ENCODE measurements at places on chromosomes 3 and 15.

- ATAC-seq, result no peak
These were observed 106.0 kb downstream of the PTPRG start for GRCh38 chr3:61667383-61667782.

GRCh38 chr3:9373465-9373864, 10.6 kb downstream of the THUMPD3 start:
- ATAC-seq, result no peak

- ATAC-seq, result no peak
These were observed 285.8 kb upstream of the GADL1 start for GRCh38 chr3:31180274-31180673.

DNA sequence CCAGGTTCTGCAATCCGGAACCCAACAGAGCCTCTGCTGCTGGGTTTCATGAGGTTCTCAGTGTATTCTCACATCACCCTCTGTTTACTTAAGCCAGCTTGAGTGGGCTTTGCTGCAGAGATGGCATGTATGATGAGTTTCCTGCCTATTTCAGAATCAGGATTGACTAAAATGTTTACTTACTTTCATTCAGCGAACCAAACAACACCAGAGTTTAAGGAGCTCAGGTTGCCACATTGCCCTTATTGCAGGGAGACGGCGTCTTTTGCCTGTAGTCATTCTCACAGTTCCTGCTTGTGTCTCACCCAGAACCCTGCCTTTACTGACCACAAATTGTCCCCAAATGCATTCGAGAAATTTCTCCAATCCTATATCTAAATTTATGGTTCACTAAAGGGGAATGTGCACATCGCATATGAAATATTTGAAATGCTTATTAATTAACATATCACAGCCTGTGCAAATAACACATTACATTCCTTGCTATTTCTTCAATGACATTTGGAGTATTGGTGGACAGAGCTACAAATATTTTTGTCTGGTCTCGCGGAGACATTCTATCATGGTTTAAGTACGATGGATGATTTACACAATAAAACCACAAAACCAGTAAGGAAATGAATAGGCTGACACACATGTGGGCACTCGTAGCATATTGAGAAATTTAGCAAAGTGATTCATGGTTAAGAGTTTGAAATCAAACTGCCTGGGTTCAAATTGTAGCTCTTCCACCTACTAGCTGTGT, 377.2 kb upstream of the CFAP20DC start:
- no peak for ATAC-seq

DNA sequence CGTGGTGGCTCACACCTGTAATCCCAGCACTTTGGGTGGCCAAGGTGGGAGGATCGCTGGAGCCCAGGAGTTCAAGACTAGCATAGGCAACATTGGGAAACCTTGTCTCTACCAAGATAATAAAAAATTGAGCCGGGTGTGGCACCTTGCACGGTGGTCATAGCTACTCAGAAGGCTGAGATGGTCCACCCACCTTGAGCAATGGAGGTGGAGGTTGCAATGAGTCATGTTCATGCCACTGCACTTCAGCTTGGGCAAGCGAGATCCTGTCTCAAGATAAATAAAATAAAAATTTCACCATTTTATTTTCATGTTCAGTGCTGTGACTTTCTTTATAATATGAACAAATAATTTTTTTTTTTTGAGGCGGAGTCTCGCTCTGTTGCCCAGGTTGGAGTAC, 12.5 kb downstream of the MAPK6 start:
- no peak for ATAC-seq

GRCh38 chr3:17577796-17578520, 164.5 kb downstream of the TBC1D5 start:
- ATAC-seq, result no peak

DNA sequence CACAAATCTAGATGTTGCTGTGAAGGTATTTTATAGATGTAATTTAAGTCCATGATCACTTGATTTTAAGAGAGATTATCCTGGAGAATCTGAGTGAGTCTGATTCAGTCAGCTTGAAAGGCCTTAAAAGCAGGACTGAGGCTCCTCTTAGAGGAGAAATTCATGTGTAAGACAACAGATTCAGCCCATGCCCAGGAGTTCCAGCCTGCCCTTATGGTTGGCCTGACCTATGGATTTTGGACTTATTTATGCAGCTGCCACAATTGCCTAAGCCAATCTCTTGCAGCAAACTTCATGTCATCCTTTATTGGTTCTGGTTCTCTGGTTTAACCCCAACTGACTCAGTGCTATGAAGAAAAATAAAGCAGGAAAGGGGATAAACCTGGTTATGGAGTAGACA, 296.5 kb upstream of the RASGRP1 start:
- ATAC-seq, result no peak

- ATAC-seq, result no peak
These were observed 3.1 kb downstream of the CLEC3B start for GRCh38 chr3:45029216-45029615.

- ATAC-seq, result no peak
These were observed 20.6 kb upstream of the TMC3 start for GRCh38 chr15:81394603-81395002.

All from stimulated activated memory B cell treated with anti-CD40 and anti-IgM and Interleukin-4, amounts not matched to agents 10 μg/mL and 1 μg/mL and 100 μg/mL, for 72 hours (primary cell).